COR-L47 (cell line): ENCODE measurements at places on chromosomes 1 and 21.
A peak's percentile ranks its signal among the peaks of the same experiment; 100 is the strongest.

DNA sequence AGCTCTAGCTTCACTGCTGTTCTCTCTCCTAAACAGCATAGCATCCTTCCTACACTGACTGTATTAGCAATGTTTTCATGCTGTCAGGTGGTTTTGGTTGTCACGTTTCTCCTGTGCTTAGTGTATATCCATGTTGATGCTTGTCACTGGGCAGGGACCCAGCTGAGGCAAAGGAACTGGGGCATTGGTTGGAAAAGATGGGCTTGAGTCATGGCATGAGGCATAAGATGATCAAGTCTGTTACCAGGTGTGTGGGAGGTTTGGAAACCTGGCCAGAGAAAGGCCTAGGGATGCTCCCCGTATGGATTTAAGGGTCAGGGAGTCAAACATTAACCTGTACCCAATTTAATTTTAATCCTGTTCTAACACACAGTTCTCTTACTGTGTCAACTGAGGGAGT is 69.6 kb downstream of the OSBPL9 start:
- DNase-seq, result no peak

- no peak for DNase-seq
These were observed 9.1 kb downstream of the RHBDL2 start for GRCh38 chr1:38932571-38932970.

- DNase-seq, result peak; percentile 32
These were observed 152.7 kb downstream of the PIK3R3 start for GRCh38 chr1:45979778-45980176.

- peak; percentile 62 for DNase-seq
These were observed 54.6 kb downstream of the TOMM20 start for GRCh38 chr1:235073968-235074522.

GRCh38 chr1:48469616-48470480 is 2.2 kb downstream of the SPATA6 start:
- DNase-seq, result no peak
